ENCODE measurements at places on chromosomes 5 and 9.

DNA sequence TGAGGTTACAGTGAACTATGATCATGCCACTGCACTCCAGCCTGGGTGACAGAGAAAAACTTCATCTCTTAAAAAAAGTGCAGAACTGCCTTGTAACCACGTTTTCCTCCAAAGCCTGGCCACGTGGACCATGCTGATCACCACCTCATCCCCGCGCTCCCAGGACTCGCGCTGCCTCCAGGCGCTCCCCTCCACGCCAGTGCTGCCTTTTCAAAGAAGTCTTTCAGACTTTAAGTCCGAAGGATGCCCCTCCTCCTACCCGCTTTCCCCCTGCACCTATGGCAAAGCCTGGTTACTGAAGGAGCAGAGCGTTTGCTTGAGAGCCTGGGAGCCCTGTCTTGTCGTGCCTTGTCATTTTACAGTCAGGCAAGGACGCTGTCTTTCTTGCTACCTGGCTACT lies 43.8 kb downstream of the HABP4 start:
- no peak for DNase-seq

DNA sequence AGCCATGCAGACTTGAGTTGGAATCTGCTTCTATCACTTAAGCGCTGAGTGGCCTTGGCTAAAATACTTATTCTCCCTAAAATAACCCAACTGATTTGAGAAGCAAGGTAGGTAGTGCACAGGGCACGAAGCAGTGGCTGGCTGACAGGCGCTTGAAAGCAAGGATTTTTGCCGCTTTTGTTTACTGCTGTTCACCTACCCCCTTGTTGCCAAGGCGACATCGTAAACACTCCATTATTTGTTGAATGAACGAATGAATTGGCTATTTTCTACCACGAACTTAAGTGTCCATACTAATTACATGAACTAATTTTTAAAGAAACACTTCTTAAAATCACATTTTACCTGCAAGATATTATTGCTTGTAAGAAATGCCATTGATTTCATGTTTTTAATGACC lies 98.0 kb downstream of the ANKH start:
- no peak for DNase-seq

GRCh38 chr5:78651468-78651867 lies 2.9 kb upstream of the LHFPL2 start:
- DNase-seq, result no peak

- DNase-seq, result no peak
Observed at GRCh38 chr5:57066924-57067596, 106.8 kb upstream of the GPBP1 start.

DNA sequence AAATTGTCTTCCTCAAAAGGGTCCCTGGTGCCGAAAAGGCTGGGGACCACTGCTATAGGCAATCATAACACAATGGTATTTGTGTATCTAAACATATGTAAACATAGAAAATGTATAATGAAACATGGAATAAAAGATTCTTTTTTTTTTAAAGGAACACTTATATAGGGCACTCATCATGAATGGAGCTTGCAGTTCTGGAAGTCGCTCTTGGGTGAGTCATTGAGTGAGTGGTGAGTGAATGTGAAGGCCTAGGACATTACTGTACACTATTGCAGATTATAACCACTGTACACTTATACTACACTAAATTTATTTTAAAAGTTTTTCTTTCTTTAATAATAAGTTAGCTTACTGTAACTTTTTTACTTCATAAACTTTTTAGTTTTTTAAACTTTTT lies 176.4 kb downstream of the ARRDC3 start:
- no peak for DNase-seq

- DNase-seq, result no peak
Observed at GRCh38 chr5:58666598-58667581, 84.0 kb downstream of the RAB3C start.

- no peak for DNase-seq
Observed at GRCh38 chr9:92032891-92033290, 82.3 kb downstream of the SPTLC1 start.

DNA sequence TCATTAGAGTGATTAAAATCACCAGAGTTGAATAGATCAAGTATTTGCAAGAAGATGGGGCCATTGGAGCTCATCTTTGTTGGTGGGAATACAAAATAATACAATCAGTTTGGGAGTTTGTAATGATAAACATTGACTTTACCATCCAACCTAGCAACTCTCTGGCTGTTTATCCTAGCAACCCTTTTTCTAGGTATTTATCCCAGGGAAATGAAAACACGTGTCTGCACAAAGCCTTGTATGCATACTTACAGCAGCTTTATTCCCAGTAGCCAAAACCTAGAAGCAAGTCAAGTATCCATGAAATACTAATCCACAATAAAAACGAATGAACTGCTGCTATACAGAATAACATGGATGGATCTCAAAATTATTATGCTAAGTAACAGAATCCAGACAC lies 152.7 kb upstream of the DAB2 start:
- DNase-seq, result no peak

- DNase-seq, result no peak
Observed at GRCh38 chr9:98642661-98643312, 65.9 kb downstream of the GABBR2 start.

DNA sequence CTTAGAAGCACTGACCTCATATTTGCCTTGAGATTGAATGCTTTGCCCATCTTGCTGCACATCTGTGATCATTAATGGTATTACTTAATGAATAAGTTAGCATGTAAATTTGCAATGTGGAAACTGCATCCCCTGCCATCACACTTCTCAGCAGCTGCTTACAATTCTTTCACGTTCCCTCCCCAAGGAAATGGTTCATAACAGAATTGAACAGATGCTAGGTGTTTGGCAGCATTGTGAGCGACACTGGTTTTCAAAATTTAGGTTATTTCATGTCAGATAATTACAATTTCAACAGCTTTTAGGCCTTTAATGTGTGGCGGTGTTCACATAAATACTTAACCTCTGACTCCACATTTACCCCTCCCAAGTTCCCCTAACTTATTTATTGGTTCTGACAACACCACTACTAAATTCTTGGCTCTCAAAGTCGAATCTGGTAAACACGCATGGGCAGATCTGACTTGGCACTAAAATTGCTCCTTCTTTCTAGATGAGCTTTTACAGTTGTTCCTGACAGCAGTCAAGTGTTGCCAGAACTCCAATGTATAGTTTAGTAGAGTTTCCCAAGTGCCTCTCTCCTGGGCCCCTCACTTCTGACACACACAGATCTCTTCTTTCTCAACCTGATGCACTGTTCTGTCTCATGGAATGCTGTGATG lies 46.8 kb downstream of the SLC1A3 start:
- no peak for DNase-seq

DNA sequence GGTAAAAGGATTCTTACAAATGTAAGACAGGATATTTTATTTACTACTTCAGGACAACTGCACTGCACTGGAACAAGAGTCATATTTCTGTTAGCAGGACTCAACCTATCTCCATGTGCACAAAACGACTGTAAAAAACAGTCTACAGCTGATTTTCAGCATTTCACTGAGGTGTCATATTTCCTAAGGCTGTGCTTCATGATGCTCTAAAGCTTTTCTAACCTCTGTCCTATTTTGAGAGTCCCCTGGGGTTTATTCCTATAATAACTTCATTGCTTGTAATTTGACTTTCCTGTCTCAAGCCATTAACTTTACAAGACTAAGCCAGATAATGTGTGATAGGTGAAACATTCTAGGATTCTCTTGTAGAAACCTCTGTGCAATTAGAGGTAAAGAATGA lies 472.3 kb downstream of the HINT1 start:
- no peak for DNase-seq

GRCh38 chr5:19498852-19499251 lies 489.1 kb downstream of the CDH18 start:
- DNase-seq, result no peak

Data from NCI-H2171 (cell line).